ENCODE measurements at places on chromosomes 6 and 20.

DNA sequence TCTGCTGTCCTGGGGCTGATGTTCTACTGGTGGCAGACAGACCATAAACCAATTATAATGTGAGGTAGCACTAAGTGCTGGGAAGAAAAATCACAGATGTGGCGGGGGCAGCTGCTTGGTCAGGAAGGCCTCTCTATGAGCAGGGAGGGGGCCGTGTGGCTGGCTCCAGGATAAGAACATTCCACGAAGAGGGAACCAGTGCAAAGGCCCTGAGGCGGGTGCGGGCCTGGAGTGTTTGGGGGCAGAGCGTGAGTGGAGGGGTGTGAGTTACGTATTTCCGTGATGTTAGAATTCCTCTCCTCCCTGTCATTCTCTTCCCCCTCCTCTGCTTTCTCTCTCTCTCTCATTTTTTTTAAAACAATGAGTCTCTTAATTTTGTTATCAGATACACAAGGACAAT is 67.2 kb downstream of the CEBPB start:
- DNase-seq: no peak

GRCh38 chr6:149212206-149212605 is 105.3 kb upstream of the TAB2 start:
- DNase-seq: no peak

- no peak for DNase-seq
Observed at GRCh38 chr6:155273431-155273830, 9.6 kb downstream of the CLDN20 start.

- no peak for DNase-seq
Observed at GRCh38 chr20:35883336-35883777, 70.9 kb downstream of the SCAND1 start.

DNA sequence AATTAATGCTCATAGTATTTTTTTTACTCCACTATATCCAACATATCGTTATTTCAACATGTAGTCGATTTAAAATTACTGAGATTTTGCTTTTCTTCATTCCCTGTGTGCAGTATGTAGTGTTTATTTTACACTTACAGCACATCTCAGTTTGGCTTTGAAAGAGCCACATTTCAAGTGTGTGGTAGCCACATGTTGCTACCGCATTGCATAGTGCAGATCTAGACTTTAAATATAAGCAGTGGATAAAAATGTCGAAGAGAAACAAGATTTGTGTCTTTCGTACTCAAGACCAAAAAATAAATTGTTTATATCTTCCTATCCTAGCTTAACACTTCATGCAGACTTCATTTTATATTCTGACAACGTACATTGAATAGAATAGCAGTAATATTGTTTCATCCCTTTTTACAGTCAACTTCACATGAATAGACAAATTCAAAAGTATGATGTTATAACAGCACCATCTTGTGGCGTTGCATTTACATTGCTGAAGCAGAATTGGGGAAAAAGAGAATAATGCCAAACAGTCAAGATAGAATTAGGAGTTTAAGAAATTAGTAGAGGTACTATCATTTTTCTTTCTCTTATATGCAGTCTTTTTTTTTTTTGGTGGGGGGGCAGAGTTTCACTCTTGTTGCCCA is 29.9 kb downstream of the FBXO5 start:
- DNase-seq: no peak

- no peak for DNase-seq
Observed at GRCh38 chr6:22057962-22058361, 238.9 kb downstream of the PRL start.

- no peak for DNase-seq
Observed at GRCh38 chr6:16452348-16452747, 214.0 kb downstream of the GMPR start.

GRCh38 chr6:26379292-26379691 is 3.6 kb upstream of the BTN2A2 start:
- DNase-seq: no peak

DNA sequence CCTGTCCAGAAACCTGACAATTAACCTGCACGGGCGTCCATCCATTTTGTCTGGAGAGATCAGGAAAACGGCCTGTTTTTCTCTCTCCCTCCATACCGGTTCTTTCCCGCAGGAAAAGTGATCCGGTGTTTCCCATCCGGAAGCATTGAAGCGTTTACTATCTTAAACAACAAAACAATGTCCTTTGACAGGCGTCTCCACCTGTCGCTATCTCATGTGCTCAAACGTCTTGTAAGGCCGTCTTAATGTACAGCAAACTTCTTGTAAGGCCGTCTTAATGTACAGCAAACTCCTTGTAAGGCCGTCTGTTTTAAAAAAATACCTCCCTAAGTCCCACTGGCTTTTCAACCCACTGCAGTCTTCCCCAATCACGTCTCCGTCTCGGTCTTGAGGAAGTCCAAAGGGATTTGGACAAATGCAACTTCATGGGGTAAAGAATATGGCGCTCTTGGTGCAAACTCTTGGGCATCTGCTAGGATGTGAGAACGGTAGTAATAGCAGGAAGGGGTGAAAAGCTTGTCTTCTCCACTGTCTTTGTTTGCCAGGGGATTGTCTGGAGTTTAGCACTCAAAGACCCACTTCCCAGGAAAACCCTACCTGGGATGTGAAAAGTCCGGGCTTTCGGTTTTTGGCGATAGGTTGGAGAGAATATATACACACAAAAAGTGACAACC is 29.9 kb upstream of the TRIM27 start:
- DNase-seq: no peak

Data from T-helper 1 cell (primary cell).